ENCODE measurements at places on chromosomes 7 and 10.

DNA sequence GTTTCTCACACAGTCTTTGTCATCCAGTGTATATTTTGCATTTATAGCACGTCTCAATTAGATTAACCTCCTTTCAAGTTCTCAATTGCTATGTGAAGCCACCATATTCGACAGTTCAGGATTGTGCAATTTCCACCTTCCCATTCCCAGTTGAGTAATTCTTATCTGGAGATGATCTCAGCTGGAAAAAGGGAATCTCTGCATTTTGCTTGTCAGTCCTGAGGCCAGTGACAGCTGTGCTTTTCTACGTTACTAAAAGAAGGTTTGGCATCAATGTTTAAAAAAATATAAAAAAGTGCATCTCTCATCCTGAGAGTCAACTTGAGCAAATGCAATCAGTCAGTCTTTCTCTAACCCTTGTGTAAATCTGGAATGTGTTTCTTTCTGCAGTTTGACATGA, 247.7 kb downstream of the PRKG1 start:
- DNase-seq, result no peak

- no peak for DNase-seq
Observed at GRCh38 chr7:40303996-40304395, 169.2 kb downstream of the SUGCT start.

GRCh38 chr10:102411341-102412255, 7.0 kb downstream of the PSD start:
- no peak for DNase-seq

DNA sequence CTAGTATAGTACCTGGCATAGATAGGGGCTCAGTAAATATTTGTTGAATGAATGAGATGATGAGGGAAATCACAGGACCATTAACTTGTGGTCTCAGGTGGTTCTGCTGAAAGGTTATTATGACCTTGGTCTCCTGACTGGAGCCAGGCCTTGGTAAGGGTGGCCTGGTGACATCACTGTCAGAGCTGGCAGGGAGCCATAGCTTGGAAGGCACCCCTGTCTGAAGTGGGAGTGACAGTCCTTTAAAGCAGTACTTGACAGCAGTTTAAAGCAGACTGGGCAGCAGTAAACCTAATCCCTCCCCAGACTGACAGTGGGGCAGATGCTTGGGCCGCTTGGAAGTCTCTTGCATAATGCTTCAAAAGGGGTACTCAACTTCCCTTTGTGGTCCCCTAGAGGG, 13.4 kb downstream of the DPCD start:
- no peak for DNase-seq

DNA sequence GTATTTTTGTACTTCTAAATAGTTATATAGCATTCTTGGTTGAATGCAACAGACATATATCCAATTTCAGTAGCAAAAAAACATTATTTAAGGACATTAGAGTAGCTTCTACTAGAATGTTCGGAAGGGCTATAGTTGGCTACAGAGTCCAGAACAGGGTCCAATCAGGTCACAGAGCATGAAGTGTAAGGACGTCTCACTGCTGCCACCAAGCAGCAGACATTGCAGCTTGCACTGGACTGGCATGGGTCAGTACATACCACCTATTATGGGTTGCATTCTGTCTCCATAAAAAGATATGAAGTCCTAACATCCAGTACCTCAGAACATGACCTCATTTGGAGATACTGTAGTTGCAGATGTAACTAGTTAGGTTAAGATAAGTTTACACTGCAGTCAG, 87.3 kb downstream of the LHFPL3 start:
- DNase-seq, result no peak

DNA sequence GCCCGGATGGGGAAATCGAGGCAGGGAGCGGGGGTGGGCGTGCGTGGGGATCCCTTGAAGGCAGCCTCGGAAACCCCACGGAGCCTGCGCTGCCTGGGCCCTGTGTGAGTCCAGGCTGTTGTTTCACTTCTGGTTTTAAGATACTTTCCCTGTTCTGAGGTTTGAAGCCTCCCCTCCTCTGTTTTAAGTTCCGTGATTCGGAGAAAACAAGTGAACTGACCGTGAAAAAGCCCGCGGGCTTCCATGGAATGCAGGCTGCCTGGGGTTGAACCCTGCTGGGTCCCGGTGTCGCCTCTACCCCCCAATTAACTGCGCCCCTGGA, 401 bp downstream of the LRRC27 start:
- no peak for DNase-seq

DNA sequence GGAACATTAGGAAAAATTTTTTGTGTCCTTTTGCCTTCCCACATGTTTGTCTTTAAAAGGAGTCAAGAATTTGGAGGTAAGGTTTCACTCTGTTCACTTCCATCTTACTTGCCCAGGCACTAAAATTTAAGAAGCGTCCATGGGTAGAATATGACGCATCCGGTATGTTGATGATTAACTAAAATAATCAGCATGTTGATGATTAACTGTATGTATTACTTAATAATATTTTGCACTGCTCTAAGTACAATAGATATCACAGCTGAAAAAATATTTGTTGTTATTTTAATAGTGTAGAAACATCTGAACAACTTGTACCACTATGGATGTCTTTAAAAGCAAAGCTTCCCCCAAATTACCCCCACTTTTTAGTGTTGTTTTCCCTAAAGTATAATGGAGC, 11.5 kb downstream of the ANKRD22 start:
- DNase-seq, result no peak

- no peak for DNase-seq
Observed at GRCh38 chr7:107597953-107598352, 17.9 kb downstream of the BCAP29 start.

GRCh38 chr7:96303686-96304443, 18.0 kb downstream of the SLC25A13 start:
- peak; percentile 38 for DNase-seq

DNA sequence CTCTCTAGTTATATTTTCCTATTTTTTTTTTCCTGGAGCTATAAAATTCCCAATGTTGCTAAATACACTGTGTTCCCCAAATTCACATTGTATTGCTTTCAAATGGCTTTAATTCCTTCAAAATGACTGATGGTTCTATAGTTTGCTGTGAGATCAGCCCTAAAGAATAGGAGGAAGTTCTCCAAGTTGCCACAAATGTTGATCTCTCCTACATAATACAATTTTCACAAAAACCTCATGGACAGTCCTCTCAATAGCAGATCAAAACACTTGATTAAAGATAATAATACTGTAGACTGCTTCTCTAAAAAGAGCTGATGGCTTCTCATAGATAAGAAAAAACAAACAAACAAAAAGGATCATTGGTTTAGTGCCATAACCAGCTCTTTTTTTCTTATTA, 97.8 kb upstream of the CAV2 start:
- no peak for DNase-seq

GRCh38 chr7:30838008-30838407, 66.8 kb downstream of the MINDY4 start:
- no peak for DNase-seq

GRCh38 chr10:62016623-62017490, 115.4 kb downstream of the ARID5B start:
- no peak for DNase-seq

DNA sequence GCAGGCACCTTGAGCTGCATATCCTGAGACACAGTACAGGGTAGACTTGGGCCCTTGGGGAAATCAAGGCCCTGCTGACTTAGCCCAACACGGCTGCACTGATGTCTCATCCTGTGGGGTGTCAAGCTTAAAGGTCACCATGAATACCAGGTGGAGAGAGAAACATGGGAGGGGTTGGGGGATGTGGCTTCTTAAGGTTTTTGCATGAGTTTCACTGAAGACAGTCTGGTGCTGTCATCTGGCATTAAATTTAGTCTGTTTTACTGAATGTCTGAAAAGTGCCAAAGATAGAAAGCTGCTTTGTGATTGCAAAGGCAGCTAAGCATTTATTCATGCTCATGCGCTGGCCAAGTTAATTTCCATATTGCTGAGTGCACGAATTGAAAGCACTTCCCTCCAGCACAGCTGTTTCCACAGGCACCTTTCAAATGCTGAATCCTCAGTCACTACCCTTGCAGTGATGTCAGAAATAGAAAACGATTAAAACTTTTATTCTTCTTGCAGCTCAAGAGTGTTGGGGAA, 102.1 kb downstream of the OSBPL3 start:
- DNase-seq, result peak; percentile 54

DNA sequence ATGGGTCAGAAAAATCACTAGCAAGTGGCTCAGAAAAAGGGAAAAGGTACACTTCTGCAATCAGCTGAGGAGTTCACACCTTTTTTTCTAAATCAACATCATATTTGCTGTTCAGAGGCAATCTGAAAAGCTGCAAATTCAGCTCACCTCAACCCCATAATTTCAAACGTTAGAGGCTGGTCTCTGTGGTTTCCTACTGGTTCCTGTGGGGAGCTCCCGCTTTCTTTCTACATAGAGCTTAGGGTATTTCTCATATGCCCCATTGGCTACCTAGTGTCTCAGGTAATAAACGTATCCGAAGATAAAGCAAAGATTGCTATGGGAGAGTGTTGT, 5.2 kb upstream of the ZNF22 start:
- no peak for DNase-seq

GRCh38 chr10:60778971-60779796, 906 bp downstream of the CDK1 start:
- DNase-seq, result no peak

DNA sequence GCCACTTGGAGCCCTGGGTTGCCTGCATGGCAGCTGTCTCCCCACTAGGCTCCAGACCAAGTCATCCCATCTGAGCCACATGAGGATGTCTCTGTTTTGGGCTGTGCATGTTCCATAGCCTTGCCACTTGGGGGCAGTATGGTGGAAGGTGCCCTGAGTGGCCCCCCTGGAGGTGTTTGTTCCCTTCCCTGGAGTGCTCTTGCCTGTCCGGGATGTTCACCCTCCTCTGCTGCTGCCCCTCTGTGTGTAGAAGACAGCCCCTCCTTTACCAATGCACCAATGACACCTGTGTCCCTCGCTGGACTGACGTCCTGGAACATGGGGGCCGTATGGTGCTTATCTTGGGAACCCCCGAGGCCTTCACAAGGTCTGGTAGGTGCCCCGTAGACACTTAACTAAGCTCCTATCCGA, 100.2 kb downstream of the ACTR3B start:
- DNase-seq, result no peak

DNA sequence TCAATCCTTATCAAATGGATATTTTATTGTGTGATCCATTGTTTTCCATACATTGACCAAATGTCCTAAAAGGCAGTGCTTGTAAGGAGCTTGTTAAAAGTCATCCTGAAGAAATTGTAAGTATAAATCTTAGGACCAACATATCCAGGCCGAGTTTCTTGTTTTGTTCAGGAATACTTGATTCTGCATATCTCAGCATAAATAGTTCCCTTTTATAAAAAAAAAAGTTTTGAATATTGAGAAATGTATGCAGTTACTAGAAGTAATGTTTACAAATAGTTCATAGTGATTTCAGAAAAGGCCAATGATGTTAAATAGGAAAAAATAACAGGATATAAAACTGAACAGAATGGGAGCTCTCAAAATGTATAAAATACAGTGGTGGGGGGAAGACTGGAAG, 6.6 kb downstream of the GRID1 start:
- DNase-seq, result no peak

DNA sequence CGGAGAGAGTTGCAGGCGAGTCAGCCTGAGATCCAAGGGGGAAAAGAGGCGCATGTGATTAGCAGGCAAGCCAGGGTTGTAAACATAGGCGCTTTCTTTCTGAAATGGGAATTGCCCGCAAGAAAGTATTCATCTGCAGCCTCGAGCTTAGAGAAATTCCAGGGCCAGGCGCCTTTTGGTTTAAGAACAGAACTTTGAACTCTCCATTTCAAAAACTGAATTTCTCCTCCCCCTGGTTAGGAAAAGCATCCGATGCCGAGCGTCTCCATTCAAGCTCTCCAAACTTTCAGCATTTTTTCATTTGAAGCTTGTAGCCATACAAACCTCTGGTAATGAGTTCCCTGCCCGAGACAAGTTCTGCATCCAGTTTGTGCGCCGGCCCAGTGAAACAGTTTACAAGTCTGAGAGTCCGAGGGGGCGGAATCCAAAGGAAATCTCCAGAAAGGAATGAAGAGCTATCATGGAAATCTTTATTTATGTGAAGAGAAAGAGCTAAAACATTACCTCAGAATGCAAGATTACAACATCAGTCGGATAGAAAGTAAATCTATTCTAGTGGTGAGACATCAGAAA, 69.9 kb downstream of the FAM204A start:
- DNase-seq, result no peak

DNA sequence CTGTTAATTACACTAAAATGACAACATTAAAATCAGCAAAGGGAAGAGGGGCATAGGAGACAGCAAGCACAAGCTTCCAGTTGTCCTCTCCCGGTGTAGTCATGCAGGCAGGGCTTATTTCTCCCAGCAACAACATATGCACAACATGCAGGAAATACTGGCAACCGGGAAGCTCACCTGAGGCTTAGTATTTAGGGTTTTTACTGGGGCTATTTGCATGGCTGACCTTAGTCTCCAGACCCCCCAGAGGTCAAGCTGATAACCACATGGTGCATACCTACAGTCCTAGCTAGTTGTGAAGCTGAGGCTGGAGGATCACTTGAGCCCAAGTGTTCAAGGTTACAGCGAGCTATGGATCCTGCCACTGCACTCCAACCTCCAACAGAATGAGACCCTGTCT, 12.8 kb upstream of the JMJD1C start:
- no peak for DNase-seq

- DNase-seq, result no peak
Observed at GRCh38 chr7:144824360-144824759, 11.5 kb downstream of the TPK1 start.

GRCh38 chr7:25124465-25125136, 459 bp downstream of the CYCS start:
- peak; percentile 19 for DNase-seq

DNA sequence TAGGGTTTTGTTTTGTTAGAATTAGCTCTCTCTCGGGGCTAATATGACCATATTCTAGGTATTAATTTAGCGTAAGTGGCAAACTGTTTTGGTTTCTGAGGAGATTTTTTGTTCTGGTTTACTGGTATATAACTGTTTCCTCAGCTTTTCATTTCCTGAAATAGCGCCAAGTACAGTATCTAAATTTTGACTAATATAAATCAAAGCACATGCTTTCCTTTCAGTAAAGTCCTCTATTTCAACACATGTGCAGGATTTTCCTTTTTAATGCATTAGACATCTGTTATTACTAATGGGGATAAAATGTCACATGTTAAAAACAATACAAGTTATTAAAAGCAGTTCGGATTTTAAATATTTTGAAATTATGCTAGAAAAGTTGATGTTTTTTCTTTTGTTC, 11.3 kb downstream of the FERD3L start:
- DNase-seq, result no peak

- no peak for DNase-seq
Observed at GRCh38 chr7:121797657-121798452, 75.1 kb upstream of the PTPRZ1 start.

All from T-helper 2 cell treated with Interferon-gamma antibody and Interleukin-4, amounts not matched to agents 5 μg/mL and 100 μg/mL, for 36 hours (primary cell).